ENCODE measurements at places on chromosomes 7 and 10.
A peak's percentile ranks its signal among the peaks of the same experiment; 100 is the strongest.

- DNase-seq, result peak; percentile 91
These were observed 17.3 kb upstream of the CSGALNACT2 start for GRCh38 chr10:43120929-43121314.

DNA sequence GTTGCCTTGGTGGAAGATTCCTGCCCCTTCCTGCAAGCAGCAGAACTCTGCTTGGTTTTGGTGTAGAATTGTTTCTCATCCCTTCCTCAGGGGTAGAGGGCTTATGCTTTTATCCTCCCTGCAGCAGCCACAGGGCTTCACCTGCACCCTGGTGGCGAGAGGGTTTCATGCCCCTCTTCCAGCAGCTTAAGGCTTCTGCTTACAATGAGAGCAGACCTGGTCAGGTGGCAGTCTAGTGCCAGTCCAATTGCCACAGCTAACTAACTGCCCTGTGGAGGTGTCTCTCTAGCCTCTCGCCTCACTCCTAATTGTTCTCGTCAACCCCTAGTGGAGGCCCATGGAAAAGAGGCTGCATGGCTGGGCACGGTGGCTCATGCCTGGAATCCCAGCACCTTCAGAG, 19.3 kb downstream of the ACBD7 start:
- DNase-seq, result no peak

DNA sequence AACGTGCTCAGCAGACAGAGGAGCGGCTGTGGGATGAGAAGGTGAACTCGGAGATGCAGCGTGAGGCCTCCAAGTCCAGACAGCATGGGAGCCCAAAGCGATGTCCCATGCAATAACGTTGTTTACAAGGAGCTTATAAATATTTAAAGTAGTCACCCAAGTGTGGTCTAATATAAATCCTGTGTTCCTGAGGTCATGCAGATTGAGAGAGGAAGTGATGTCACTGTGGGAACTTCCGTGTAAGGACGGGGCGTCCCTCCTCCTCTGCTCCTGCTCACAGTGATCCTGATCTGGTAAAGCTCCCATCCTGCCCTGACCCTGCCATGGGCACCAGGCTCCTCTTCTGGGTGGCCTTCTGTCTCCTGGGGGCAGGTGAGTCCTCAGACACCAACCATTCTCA, 94.7 kb upstream of the PRSS58 start:
- peak; percentile 52 for DNase-seq

GRCh38 chr7:33921216-33921938, 16.0 kb downstream of the BMPER start:
- no peak for DNase-seq

GRCh38 chr7:128873234-128873633, 10.6 kb downstream of the ATP6V1F start:
- no peak for DNase-seq

GRCh38 chr10:5665373-5666007, 905 bp downstream of the ASB13 start:
- no peak for DNase-seq

DNA sequence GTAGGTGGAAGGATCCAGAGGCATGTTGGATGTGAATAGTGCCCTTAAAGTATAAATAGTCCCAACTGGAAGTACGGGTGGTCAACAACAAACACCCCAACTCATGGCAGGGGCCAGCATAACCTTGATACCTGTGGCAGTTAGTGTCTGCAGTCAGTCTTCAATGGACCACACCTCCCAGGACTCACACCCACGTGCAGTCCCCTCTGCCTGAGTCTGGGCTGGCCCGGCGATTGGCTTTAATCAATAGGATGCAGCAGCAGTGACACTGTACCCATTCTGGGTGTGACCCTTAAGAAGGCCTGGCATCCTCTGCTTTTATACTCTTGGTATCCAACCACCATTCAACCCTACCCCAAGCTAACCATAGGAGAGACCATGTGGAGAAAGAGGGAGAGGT, 18.6 kb downstream of the DRGX start:
- DNase-seq, result no peak

- no peak for DNase-seq
These were observed 3.0 kb upstream of the NRP1 start for GRCh38 chr10:33337326-33337957.

GRCh38 chr7:27173511-27173955, 587 bp downstream of the HOXA10 start:
- no peak for DNase-seq

GRCh38 chr10:131850383-131850870, 50.4 kb upstream of the PPP2R2D start:
- no peak for DNase-seq

- DNase-seq, result no peak
These were observed 56.5 kb upstream of the MPP7 start for GRCh38 chr10:28359334-28359733.

DNA sequence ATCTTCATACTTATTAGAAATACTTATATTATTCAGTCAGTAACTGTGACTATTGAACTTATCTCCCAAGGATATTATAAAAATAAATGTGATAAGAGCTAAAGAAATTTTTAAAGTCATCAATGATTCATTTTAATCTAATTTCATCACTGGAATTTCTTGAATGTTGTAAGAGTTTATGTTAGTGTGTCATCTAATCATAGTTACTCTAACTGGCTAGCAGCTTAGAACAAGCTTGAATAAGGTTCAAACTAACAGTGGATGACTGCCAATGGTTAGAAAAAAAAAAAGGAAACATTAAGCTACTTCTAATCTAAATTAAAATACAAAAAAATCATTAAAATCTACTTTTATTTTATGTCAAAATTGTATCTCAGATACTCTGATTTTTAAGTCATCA, 1066.3 kb downstream of the CNTNAP2 start:
- no peak for DNase-seq

- DNase-seq, result peak; percentile 93
These were observed 72.1 kb upstream of the LYZL2 start for GRCh38 chr10:30701451-30702173.

DNA sequence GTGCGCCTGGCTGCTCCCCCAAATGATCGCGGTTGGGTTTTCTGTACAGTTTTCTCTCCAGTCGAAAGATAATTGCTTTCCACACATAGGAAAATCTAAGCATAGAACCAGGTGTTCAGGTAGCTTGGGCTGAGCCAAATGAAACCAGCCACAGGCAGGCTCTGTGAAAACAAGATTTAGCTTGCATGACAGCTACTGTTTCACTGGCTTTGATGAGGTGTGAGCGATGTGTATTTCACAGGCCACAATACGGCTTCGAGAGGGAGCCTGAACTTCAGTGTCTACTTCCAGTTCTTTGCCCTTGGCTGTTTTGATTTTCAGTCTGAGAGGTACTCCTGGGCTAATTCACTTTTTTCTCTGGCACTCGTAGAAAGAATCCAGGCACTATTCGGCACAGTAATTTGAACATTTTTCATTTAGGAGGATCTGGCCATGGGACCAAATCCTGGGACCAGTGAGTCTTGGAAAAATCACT, 110.5 kb downstream of the JCAD start:
- DNase-seq, result no peak

- DNase-seq, result no peak
These were observed 1064.6 kb upstream of the LRRTM3 start for GRCh38 chr10:65861249-65861648.

DNA sequence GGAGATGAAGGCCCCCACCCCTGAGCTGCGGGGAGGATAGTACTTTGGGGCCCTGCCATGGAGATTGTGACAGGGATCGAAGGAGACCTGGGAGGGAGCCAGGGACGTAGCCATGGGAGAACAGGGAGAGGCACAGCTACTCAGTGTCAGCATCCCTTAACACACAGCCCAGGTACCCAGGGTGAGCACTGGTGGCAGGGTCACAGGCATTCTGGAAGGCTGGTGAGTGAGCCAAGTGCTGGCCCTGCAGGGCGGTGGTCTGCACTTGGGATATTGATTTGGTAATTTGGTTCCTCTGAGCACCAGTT, 39.8 kb downstream of the VWA2 start:
- no peak for DNase-seq

DNA sequence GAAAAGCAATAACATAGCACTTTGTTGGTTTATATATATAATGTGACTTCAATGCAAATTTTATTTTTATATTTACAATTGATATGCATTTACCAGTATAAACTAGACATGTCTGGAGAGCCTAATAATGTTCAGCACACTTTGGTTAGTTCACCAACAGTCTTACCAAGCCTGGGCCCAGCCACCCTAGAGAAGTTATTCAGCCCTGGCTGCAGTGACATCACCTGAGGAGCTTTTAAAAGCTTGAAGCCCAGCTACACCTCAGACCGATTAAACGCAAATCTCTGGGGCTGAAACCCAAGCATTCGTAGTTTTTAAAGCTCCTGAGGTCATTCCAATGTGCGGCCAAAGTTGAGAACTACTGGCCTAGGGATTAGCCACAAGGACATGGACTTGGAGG, 155.0 kb upstream of the LANCL2 start:
- DNase-seq, result no peak

- DNase-seq, result no peak
These were observed 31.8 kb upstream of the TM9SF3 start for GRCh38 chr10:96618653-96619052.

DNA sequence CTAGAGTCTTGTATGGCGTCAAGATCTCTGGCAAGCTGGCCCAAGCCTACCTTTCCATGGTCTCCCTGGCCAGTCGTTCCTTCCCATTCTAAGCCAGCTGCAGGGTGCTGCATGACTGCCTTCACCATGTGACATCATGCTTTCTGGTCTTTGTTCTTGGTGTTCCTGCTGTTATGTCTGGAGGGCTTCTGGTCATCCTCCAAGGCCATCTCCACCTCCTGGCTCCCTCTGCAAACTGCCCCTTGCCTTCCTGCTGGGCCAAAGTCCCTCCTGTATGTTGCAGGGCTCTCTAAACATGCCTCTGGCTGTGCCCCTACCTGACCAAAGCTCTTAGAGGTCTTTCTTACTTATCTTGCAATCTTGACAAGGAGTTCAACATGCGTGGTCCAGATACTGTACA, 44.4 kb upstream of the SHH start:
- DNase-seq, result no peak

- DNase-seq, result peak; percentile 19
These were observed 745 bp upstream of the ORAI2 start for GRCh38 chr7:102432442-102433218.

DNA sequence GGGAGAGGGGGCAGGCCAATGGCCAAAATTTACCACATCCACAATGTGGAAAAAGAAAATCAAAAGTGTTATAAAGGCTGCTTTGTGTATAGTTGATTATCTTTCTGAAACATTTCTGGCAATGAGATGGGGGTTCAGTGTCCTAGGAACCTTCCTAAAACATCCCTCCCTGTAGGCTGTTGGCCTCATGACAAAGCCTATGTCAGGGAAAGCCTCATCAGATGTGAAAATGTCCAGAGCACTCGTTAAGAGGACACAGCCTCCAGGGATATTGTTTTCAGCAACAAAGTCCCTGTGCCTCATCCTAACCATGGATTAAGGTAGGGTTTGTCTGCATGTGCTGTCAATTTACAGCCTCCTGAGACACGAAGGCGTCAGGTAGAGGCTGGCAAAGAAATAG, 17.0 kb downstream of the SUN3 start:
- no peak for DNase-seq

- peak; percentile 70 for DNase-seq
These were observed 1.3 kb upstream of the HIP1 start for GRCh38 chr7:75739796-75740672.

DNA sequence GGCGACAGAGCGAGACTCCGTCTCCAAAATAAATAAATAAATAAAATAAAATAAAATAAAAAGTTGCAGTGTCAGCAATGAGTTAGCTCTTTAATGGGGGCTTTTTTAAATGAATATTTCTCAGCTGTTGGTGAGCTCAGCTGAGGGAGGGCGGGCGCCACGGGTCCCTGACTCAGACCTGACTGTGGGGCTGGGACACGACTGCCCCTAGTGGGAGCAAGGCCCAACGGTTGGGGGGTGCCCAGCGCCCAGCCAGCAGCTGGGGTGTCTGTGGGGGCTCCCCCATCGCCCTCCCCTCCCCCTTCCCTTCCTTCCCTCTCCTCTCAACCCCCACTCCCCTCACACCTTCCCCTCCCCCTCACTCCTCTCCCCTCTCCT, 46.6 kb downstream of the PWWP2B start:
- peak; percentile 85 for DNase-seq

DNA sequence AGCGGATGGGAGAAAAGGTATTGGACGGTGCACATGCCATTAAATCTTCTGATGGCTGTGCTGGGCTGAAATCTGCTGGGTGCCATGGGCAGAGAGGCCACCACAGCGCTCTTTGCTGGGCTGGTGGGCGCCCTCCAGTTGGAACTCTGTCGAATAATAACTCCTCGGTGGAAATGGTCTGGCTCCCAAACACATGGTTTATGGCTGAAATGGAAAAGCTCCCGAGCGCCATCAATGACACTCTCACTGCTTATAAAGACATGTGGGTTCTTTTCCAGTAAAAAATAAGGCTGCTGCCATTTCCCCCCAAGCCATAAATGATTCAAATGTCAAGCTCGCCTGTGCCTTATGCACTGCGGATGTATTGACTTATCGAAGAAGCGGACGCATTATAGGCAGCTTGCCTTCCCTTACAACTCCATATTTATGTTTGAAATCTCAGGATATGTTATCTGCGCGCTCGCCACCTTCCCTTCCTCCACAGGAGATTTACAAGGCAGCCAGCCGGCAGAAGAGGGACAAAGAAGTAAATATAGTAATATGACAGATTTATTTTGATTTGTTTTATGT, 239.0 kb upstream of the MKI67 start:
- no peak for DNase-seq

DNA sequence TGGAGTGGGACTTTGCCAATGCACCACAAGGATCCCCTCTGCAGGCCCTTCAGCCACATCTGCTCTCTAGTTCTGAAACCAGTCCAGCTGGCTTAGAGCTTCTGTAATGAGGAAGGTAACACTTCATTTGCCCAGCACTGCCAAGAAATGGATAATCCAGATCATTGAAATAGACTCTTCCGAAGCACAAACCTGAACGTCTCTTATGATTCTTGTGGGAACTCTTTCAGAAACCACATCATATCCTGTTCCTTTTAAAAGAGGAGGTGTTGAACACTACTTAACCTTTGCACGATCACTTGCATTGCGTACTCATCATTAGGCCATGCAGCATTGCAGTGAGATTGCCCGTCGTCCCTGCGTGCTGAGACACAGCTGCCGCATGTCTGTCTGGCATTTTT, 25.8 kb upstream of the PLPP4 start:
- DNase-seq, result no peak

DNA sequence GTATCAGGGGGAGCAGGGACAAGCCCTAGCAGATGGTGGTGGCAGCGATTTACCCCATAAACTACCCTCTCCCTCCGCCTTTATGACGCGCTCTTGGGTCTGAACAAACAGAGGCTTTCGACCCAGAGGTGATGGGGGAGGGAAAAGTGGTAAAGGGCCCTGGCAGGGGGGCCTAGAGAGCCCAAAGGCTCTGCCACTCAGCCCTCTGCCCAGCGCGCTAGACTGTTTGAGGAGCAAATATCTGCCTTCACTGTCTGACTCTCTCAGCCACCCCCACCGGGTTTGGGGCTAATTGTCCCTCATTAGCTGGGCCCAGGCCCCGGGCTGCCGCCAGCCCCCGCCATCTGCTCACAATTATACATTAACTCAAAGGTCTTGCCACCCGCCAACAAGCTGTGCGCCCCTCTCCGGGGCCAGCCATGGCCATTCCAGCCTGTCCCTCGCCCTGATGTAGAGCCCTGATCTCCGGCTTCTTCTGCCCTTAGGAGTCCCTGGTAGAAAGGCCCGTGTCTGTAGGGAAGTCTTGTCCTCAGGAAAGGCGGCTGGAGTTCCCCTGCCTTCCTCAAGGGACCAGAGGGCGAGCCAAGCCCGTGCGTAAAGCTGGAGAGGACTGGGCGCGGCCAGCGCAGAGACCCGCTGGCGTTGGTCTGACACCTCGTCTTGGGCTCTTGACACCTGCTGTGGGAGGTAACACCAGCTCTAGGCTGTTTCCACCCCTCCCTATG, 1.9 kb upstream of the PAX4 start:
- no peak for DNase-seq

Data from activated naive CD4-positive, alpha-beta T cell treated with anti-CD3 and anti-CD28 coated beads for 36 hours (primary cell).